Endothelial cell of umbilical vein (primary cell): ENCODE measurements at places on chromosomes 7 and 10.

DNA sequence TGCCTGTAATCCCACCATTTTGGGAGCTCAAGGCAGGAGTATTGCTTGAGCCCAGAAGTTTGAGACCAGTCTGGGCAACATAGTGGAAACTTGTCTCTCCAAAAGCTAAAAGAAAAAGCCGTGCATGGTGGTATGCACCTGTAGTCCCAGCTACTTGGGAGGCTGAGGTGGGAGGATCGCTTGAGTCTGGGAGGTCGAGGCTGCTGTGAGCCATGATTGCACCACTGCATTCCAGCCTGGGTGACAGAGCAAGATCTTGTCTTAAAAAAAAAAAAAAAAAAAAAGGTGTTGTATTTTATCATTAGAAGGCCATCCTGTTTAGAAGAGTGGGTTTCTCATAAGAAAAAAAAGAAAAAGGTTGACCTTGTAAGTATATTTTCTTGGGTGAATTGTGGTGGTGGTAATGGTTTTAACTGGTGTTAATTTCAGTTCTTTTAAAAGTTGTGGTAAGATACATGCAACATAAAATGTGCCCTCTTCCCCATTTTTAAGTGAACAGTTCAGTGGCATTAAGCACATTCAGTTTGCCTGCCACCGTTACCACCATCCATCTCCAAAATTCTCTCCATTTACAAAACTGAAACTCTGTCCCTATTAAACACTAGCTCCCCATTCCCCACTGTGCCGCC, 34.7 kb downstream of the GRIFIN start:
- DNase-seq: no peak

GRCh38 chr7:27269455-27269854, 26.9 kb downstream of the EVX1 start:
- no peak for DNase-seq

DNA sequence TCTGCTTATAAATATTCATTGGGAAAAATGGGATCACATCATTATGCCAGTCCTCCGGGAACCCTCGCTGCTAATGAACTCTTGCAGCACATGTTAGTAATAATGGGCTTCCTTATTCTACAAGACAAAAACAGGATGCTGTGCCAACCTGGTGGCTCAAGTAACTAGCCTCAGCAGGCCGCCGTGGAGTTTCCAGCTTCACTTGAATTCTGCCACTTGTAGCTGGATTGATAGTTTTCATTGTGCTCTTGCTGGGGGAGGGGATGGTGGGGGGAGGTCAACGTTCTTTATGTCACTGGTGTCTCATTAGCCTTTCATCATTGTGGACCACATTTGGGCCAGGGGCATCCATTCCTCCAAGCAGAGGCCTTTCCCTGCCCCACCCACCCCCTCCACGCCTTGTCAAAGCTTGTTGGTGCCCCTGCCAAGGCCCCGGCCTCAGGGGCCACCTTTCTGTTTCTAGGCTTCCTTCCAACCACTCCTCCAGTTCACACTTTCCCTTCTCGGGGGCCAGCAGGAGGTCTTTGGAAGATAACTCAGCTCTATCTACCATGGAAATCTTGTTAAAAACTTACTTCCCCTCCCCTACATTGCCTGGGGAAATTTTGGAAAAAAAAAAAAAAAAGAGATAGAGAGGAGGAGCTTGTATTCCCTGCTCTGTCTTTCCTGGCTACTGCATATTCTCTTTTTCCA, 153.9 kb downstream of the BMPER start:
- no peak for DNase-seq

- no peak for DNase-seq
Observed at GRCh38 chr10:7030134-7030855, 380.5 kb downstream of the SFMBT2 start.

DNA sequence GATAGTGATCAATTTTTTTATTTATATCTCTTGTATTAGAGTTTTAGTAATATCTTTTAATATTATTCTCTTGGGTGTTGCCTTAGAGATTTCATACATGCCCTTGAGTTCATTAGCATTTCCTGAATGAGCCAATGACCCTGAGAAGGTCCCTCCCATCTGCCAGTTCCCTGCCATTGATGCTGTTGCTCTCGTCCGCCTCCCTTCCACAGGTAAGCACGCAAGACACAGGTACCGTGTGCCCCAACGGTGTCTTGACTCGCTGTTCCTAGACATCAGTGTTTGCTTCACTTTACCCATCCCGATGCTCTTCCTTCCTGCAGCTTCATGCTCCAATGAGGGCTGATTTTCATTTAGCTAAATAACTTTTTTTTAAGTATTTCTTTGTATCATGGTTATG, 19.7 kb upstream of the PWWP2B start:
- no peak for DNase-seq

- no peak for DNase-seq
Observed at GRCh38 chr10:86979977-86980448, 11.7 kb downstream of the ADIRF start.

- no peak for DNase-seq
Observed at GRCh38 chr7:51234139-51234538, 82.5 kb downstream of the COBL start.
